ENCODE measurements at places on chromosomes 1 and 21.

DNA sequence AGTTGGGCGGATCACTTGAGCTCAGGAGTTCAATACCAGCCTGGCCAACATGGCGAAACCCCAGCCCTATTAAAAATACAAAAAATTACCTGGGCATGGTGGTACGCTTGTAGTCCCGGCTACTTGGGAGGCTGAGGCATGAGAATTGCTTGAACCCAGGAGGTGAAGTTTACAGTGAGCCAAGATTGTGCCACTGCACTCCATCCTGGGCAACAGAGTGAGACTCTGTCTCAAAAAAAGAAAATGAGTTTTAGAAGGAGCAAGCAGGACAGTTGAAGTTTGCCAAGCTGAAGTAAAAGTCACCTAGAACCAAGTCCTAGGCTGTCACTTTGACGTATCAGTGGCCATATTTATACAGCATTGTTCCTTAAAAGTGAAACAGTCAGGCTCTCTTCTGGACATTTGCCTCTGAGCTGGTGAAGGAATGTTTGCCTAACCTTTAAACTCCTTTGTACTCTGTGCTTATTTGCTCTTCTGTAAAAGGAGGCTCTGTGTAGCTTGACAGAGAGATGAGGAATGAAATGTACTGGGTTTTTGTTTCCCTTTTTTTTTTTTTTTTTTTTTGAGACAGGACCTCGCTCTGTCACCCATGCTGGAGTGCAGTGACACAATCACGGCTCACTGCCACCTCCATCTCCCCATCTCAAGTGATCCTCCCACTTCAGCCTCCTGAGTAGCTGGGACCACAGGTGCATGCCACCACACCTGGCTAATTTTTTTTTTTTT, 2.8 kb downstream of the RAB4A start:
- no peak for DNase-seq

- no peak for DNase-seq
These were observed 63.7 kb downstream of the WLS start for GRCh38 chr1:68168545-68169171.

DNA sequence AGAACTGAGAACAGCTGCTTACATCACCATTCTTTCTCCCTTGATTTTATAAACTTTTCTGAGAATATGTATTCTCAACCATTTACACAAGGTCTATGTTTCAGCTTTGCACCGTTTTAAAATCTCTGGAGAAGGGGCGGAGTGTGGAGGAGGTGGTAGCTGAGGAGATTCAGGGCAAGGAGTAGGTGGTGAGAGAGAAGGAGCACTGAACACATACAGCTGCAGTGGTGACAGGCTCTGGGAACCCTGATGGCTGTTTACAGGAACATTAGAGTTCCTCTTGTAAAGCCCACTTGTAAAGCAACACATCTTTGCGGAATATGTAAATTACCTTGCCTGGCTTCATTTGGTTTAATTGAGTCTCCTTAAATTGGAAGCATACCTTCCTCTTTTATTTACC, 89.7 kb downstream of the SMYD2 start:
- DNase-seq = no peak

- no peak for DNase-seq
These were observed 56.9 kb downstream of the ENAH start for GRCh38 chr1:225595974-225596551.
